Bone marrow (tissue), 2 donors: ENCODE measurements at places on chromosomes 7 and 10.

DNA sequence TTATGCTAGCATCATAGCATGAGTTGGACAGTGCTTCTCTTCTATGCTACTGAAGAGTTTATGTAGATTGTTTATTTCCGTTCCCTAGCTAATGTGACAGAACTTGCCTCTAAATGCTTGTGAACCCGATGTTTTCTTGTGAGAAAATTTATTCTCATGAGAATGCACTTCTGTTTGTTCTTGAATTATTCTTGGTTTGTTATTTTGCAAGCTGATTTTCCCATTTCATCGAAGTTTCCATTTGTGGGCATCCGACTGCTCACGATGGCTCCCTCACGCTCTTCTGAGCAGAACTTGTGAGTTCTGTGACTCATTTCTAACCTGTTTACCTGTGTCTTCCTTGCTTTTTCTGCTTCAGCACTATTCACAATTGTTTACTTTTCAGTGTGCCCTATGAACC is 59.9 kb downstream of the WDFY4 start:
- no peak for DNase-seq

DNA sequence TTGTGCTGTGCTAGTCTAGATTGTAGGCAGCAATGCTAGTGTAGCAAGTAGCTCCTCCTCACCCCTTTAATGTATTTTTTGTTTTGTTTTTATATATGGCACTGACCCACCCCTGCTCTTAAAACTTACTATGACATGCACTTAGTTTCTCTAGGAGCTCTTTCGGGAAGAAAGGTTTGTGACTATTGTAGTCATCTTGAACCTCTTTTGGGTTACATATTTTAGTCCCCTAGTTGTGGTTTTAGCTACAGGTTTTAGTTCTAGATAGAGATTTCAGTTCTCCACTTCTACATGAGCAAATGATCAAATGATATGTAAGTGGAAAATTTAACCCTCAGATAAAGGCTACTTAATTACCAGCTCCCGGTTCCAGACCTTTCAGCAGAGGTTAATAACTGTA is 14.9 kb downstream of the MINPP1 start:
- no peak for DNase-seq

GRCh38 chr10:133166828-133167692 is 7.0 kb downstream of the KNDC1 start:
- DNase-seq = no peak

DNA sequence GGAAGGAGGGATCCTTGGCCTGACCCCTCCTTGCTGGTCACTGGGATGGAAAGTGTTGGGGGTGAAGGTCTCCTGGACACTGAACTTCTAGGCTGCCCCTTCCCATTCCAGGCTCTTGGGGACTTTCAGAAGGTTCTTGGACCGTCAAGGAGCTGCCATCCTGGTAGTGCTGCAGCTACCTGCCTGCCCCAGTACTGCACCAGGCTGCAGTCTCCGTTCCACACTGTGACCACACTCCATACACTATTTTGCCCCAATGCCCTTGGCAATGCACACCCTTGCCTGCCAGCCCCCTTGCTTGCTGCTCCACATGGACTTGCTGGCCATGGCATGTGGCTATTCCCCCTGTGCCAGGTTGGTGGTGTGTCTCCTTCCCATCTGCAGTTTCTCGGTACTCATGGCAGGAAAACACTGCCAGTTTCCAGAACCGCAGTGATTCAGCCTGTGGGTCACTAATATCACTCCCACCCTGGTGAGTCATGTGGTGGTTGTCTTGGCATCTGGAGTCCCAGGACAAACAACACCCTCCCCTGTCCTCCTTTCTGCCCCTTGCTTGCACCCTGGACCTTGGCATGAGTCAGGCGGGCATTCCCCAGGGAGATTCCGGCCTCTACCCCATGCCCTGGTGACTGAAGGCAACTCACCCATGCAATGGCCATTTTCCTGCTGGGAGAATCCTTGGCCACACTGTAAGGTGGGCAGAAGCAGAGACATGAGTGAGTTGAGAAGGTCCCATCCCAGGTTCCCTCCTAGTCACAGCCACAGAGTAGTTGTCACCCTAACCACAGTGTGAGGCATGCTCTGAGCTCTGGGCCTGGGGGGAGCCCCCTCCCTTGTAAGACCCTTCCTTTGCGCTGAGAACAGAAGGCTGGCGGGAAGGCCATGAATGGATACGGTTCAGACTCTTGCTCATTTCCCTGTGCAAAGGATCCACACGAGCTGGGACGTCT is 32.8 kb downstream of the GOLGA7B start:
- DNase-seq = no peak

DNA sequence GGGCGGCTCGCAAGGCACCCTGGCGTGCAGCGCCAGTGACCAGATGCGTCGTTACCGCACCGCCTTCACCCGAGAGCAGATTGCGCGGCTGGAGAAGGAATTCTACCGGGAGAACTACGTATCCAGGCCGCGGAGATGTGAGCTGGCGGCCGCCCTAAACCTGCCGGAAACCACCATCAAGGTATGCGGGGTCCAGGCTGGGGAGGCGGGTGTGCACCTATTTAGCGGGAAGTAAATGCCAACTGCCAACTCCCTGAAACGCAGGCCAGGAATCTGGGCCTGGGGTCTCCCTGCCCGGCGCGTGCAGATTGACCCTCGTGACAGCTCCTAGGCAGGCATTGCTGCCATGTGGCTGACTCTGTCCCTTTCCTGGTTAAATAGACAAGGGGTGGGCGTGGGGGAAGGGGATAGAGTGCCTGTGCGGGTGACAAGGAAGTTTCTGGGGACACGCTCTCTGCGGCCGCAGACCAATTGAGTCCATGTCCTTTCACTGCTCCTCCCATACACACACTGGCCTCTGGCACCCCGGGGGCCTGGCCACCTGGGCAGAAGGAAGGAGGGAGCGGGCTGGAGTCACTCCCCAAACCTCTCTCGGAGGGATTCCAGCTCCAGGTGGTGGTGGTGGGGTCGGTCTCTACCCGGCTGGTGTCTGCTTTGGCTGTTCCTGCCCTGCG is 2.7 kb downstream of the EVX1 start:
- no peak for DNase-seq

DNA sequence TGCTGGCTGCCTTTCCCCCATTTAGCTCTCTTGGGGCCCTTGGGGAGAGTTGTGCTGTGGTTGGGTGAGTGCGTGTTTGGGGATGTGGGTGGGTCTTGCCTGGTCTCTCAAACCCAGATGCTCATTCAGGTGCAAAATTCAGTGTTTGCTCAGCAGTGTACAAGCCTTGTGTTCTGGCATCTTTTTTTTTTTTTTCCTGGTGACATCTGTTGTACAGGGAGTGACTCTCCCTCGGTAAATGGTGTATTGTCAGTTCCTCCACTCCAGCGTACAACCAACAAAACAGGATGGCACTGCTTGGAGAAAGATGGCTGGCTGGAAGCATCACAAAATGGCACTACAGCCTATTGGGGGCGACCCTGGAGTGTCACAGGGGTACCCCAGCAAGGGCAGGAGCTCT is 75.5 kb downstream of the LRMDA start:
- DNase-seq = no peak

DNA sequence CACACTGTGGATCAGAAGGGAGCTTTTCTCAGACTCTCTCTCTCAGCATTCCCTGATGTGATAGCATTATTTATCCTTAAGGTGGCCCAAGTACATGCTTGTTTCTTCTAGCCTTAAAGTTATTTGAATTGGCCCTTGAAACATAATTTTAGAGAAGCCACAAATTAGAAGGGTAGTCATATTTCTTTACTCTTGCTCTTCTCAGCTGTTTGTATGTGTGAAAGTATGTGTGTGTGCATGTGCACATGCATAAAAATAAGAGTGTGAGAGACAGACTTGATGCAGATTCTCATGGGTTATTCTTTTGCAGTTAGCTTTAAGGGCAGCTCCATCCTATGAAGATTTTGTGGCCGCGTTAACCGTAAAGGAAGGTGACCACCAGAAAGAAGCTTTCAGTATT is 50.1 kb downstream of the PLEKHA8 start:
- no peak for DNase-seq

DNA sequence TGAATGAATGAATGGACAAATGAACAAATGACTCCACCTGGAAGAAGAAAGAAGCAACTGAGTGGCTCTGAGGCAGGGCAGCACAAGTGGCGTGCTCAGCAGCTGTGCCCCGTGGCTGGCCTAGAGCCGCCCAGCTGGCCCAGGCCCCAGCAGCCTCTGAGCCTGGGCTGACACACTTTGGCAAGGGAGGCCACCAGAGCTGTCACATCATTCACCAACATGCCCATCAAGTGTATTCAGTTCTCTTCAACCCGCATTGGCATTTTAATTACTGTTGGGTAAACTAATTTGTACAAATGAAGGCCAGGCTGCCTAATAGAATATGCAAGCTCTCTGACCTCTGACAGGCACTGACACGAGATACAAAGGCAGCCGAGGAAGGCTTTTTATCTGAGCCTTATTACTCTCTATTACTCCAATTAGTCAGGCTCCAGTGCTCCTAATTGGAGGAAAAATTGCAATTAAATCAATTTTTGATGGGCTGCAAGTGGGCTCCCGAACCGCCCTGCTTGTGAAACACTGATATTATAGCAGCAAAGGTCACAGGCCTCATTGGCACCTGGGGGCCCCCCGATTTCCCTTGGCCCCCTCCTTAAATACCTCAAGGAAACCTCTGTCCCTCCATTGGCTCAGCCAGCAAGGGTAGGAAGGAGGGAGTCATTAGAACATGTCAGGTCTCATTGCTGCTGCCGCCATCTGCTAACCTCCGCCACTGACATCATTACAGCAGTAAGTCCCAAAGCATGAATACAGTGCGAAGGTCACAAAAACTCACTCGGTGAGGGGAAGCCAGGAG is 41.9 kb downstream of the DPCD start:
- no peak for DNase-seq

DNA sequence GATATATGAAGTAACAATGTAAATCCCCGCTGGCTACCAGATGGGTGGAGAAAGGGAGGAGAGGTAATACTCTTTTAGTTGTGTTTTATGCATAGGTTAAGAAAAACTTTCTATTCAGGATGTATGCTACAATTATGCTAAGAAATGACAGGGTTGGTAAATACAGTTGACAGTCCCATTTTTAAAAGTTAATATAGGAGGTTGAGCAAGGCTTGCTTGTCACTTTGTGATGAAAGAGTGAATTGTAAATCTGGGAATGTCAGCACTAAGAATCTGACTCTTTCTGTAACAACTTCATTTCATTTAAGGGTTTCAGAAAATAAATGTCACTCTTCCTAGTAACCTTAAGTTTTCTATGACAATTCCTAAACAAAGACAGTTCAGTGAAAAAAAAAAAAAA is 59.8 kb downstream of the PTPRZ1 start:
- DNase-seq = no peak

- DNase-seq = no peak
Measured at GRCh38 chr10:78968943-78969342, 99.8 kb upstream of the ZMIZ1 start.

DNA sequence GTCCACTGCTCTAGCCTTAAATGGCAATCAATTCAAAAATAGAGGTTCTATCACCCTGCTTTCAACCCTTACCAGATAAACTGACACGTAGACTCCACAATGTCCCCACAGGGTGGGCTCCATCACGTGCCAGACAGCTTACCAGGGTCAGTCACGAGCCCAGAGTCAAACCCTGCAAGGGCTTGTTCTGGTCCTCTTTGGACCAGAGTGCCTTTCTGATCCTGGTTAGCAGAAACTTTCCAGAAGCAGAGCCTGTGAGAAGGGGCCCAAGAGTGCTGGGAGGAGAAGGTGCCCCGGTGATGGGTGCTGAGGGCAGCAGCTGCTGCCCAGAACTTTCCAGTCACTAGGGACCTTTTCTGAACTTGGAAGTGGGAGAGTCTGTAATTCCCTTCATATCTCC is 354 bp upstream of the GIMAP5 start:
- no peak for DNase-seq

DNA sequence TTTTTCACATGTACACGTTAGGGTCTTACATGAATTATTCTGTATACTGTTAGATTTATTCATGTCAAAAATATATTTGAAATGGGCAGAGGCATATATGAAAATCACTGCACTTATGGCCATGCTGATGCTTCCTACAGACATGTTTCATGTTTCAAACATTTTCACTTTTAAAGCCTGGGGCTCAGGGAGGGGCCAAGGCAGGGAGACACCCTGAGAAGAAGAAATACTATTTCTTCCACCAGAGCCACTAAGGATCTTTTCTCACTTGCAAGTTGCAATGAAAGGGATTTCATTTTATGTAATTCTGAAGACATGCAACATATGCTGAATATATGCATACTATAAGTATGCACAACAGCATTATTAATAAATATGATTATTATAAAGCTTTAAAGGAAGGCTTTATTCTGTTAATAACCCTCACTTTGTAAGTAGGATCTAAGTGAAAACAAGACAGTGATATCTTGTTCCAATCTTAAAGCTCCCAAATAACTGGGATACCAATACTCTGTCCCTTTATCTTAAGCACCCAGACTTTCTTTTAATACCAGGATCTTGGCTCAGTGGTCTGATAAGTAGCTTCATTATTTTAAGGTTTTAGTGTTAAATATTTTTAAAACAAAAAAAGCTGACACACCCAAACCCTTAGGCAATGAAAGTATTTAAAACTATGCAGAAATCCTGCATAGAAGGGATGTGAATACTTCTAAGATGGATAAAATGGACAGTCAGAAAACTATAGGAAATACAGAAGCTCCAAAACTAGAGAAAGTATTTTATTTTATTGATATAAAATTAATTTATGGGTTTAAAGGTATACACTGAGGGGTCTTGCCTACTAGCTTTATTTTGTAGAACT is 148.0 kb downstream of the SNX13 start:
- no peak for DNase-seq

GRCh38 chr7:38016567-38016966 is 96.1 kb downstream of the EPDR1 start:
- DNase-seq = no peak

DNA sequence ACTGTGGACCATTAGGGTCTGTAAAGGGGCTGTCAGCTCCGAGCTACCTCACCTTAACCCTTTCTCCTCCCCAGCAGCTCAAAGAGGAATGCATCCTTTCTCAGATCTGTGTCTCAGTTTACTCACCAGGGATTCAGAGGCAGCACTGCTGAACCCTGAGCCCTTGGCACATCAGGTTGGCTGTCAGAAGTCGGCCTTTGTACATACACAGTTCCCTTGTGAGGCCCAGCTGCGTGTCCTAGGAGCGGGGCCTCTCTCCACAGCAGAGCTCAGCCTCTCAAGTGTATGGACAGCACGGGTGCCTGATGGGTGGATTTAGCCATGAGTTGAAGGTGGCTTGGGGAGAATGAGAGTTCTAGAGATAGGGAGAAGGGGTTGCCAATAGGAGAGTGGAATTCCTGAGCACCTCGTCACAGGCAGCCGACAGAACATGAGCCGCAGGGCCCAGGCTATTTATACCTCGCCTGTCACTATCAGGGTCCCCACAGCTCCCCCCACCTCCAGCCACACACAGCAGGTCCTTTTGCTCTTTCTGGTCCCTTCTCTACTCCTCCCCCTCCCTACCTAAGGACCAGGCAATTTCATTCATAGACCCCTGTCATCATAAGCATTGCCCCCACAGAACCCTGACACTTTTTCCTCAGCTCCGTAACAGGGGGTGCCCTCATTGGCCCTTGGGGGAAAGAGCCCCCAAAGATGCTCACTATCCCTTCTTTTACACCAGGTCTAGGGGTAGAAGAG is 2.1 kb upstream of the FLNC start:
- DNase-seq = no peak

GRCh38 chr10:6044751-6045313 is 17.3 kb downstream of the IL2RA start:
- DNase-seq = no peak

- DNase-seq = no peak
Measured at GRCh38 chr10:86443936-86444335, 77.3 kb upstream of the GRID1 start.

GRCh38 chr10:99484626-99485581 is 47.8 kb upstream of the NKX2-3 start:
- DNase-seq = no peak

- no peak for DNase-seq
Measured at GRCh38 chr10:91514787-91515186, 104.6 kb downstream of the HECTD2 start.
